Pons (tissue), 1 donor: ENCODE measurements at places on chromosomes 2 and 18.

GRCh38 chr18:5975111-5976002, 80.0 kb upstream of the TMEM200C start:
- peak; percentile 51 for DNase-seq

- no peak for DNase-seq
These were observed 9.4 kb downstream of the CABLES1 start for GRCh38 chr18:23144640-23145039.

GRCh38 chr18:37778417-37779165, 213.0 kb upstream of the CELF4 start:
- peak; percentile 55 for DNase-seq

DNA sequence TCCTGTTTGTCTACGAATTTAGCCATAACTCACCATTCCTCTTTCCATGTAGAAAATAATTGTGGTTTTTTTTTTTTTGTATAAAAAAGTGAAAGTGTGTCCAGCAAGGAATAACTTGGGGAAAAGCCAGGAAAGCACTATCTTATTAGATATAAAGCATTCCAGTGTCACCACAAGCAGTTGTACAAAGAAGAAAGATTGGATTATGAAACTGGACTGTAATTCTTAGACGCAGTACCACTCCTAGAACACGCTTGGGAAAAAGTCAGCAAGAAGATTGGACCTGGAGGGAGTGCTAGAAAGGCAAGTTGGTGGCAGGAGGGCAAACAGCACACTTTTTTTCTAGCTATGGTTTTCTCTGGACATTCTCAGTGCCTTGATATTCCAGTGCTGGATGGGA, 186.7 kb downstream of the PARD3B start:
- DNase-seq: no peak

DNA sequence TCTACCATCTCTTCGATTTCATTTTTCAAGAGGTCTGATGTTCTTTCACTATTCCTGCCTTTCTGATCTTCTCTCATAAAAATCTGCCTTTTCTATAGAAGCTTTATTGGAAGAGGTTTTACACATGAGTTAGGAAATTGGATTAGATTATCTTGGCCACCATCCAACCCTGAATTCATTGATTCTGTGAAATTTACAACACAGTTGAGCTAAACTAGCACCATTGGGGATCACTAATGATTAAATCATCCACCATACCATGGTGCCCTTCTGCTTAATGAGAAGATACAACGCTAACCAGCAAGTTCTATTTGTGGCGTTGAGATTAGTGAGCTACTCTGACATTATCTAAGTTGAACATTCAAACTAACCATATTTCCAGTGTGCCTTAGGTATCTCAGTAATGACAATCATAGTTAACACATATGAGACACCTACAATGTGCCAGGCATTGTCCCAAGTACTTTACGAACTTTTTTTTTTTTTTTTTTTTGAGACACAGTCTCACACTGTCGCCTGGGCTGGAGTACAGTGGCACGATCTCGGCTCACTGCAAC, 17.3 kb upstream of the LBH start:
- DNase-seq: no peak

DNA sequence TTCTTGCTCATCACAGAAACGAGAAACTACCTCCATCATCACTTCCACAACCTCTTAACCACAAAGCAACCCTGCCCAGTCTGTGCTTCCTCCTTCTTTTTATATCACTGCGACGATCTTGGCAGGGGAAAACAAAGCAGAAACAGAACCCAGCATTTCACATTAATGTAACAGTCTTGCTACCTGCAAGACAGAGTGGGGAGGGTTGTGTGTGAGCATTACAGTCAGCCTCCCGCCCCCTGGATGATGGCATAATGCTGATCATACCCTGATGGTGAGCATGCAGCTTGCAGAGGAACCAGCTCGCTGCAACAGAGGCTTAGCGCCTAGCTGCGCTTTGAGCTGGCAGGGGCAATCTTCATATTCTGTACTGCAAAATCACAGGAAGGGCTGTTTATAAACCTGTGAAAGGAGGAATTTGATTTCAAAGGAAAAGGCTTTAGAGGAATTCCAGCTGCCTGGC, 376.1 kb downstream of the IRS1 start:
- DNase-seq: peak; percentile 61

DNA sequence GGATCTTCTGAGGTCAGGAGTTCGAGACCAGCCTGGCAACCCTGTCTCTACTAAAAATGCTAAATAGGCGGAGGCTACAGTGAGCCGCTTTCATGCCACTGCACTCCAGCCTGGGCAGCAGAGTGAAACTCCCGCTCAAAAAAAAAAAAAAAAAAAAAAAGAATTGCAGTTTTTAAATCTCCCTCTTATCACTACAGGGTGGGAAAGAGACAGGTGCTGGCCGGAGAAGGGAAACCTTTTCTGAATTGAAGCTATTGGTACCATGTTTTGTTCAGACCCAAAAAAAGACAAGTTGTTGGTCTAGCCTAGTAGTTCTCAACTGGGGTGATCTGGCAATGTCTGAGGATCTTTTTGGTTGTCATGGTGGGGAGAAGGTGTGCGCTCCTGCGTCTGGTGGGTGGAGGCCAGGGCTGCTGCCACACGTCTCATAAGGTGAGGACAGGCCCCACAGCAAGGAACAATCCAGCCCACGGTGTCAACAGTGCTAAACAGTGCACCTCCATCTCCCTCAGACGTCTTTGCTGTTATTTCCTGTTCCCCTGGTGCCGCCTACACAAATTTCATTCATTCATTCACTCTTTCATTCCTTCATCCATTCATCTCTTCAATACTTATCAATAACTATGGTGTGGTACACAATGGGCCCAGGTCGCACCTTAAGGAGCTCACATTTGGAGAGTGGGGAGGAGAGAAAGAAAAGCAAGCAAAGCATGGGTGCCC, 28.8 kb upstream of the ODC1 start:
- DNase-seq: no peak

GRCh38 chr2:66481100-66481549, 46.2 kb downstream of the MEIS1 start:
- DNase-seq: no peak

DNA sequence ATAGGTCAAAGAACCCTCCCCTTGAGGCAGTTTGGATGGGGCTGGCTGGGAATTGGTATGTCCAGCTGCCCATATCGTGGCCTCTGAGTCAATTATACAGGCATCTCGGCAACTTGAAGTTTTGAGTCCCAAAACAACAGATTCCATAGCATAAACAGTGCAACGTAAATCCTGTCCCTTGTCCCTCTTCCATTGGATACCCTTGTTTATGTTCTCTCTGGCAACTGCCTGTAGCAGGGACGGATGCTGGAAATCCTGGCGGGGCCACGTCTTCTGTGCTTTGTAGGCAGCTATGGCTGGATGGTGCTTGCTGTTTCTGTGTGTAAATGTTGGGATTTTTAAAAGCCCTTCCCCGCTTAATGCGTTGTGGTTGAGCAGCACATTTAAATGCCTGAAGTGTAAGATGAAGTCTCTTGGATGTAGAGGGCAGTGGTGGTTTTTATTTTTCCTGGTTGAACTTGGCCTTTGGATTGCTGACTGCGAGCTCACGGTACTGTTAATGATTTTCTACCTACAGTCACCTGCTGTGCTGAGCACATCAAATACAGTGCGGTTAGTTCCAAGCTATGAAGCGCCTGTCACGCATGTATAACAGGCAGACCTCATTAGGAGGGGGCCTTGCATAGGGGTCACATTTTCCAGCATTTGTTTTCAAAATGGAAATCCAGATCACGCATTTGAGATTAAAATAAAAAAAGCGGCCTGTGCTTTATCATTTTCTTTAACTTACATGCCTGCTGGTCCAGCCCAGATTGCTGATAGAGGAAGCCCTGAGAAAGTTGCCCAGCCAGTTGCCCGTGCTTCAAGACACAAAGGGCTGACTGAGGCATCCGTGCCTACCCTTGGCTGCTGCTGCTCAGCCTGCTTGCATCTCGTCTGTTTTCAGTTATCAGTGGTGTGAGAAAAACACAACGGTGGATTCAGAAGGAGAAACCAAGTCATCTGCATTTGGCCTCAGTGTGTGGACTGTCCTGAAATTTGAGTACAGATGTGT, 84.7 kb downstream of the NEDD4L start:
- no peak for DNase-seq

- DNase-seq: no peak
These were observed 1.5 kb downstream of the HES6 start for GRCh38 chr2:238238311-238238765.

DNA sequence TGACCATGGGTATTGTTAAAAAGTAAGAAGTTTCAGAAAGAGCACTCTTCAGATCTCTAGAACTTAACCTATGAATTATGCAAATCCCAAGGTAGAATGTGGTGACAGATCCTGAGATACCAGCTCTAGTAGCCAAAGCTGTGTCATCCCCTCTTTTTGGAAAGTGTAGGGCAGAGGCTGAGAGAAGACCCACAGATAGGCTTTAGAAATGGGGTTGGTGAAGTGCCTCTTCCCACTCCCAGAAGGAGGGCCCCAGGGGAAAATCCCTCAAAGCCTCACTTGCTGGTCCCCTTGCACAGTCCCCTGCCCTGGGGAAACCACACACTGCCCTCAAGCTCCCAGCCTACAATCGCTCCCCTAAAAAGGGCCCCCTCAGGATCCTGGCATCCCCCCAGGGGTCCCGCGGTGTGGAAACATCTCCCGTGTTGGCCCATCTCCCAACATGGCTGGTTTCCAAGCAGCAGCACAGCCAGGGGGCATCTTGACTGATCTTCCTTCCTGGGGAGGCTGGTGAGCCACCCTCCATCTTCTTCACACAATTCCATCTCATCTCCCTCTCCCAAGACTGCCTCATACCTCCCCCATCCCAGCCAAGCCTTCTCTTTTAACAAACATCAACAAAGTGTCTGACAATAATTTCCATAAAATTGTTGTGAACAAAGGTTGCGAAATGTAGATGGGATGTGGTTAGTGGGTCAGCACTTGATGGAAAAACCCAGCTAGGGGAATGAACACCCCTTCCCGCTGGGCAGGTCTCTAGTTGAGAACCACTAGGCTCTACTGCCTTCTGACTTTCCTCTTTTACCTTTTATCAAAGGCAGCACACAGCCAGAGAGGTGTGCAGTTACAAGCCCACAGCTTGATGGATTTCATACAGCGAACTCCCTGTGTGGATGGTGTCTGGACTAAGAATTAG, 25.1 kb downstream of the MAL start:
- DNase-seq: no peak

DNA sequence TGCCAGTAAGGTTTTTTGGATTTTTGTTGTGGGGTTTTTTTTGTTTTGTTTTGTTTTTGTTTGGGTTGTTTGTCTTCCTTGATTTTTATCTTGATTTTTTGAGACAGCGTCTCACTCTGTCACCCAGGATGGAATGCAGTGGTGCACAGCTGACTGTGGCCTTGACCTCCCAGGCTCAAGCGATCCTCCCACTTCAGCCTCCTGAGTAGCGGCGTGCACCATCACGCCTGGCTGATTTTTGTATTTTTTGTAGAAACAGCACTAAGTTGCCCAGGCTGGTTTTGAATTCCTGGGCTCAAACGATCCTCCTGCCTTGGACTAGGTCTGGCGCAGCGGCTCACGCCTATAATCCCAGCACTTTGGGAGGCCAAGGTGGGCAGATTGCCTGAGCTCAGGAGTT, 16.4 kb downstream of the MPPE1 start:
- no peak for DNase-seq

GRCh38 chr18:12803069-12803936, 80.7 kb downstream of the PTPN2 start:
- DNase-seq: no peak

DNA sequence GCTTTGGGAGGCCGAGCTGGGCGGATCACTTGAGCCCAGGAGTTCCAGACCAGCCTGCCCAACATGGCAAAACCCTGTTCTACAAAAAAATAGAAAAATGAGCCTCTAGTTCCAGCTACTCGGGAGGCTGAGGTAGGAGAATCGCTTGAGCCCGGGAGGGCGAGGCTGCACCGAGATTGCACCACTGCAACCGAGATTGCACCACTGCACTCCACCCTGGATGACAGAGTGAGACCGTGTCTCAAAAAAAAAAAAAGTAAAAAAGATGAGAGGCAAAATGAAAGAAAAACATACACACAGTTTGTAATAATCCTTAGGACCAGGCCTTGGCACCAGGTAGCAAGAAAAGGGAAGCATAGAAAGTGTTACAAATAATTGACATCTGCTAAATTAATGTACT, 22.0 kb downstream of the RBM43 start:
- no peak for DNase-seq

GRCh38 chr18:66560094-66560493, 43.8 kb downstream of the CDH19 start:
- peak; percentile 88 for DNase-seq

GRCh38 chr2:182941121-182941722, 74.8 kb upstream of the FRZB start:
- DNase-seq: no peak

- DNase-seq: no peak
These were observed 77.1 kb upstream of the COL3A1 start for GRCh38 chr2:188897096-188897495.

DNA sequence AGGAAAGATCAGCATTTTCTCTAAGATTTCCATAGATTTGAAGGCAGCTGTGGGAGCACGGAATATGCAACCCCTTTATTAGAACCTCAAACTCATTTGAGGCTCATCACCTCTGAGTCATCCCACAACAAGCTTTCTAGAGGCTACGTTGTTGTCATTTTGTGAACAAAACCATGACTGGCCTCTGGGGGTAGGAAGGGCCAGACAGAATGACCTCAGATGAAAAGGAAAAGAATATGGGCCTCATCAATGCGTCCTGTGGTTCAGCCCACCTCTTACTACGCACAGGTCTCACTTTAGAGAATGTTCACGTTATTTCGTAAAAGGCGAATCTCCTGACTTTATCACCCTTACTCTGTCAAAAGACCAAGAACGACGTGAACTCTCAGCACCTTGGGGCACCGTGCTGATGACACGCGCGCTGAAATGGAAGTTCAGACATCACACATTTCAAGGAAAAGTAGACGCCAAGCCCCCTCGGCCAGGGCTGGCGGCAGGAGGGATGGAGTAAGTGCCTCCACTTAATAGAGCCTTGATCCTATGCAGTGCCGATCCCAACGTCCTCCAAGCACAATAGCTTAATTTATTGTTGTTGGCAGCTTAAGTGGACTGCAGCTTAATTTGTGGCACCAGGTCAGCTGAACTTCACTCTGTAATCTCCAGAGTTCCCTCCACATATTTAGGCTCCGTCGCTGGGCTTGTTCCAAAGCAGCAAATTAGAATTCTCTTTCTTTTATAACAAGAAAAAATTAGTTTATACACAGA, 208.3 kb downstream of the EIPR1 start:
- no peak for DNase-seq

DNA sequence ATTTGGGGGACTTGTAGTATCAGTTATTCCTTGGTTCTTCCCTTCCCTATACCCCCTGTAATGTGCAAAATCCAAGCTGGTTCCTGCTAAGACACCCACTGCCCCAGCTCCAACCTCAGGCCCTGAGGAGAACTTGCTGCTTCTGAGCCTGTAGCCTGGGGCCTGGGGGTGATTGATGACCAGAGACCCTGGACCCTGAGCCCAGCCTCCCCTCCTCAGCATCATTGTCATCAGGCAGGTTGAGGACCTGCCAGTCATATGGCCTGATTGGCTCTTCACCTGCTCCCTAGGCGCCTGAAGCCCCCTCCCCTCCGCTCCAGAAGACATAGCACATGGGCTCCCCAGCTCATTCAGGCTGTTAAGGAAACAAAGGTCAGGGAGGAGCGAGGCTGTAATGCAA, 73.8 kb upstream of the YWHAQ start:
- no peak for DNase-seq
